ENCODE measurements at places on chromosomes 1 and 21. TPM values are rescaled to one million over a fixed set of nuclear protein-coding genes. Genes with fewer than 3 reads are reported as not detected.

The TAS1R1 gene
- not detected for total RNA-seq

The ZMYND12 gene
- total RNA-seq = 0.45 TPM

The SH2D1B gene
- total RNA-seq = not detected

The FCRL5 gene
- not detected for total RNA-seq

The PRAMEF1 gene
- total RNA-seq = not detected

The FCRL4 gene
- total RNA-seq = not detected

The OR2AJ1 gene
- not detected for total RNA-seq

The OR2M7 gene
- total RNA-seq = not detected

The CLCA2 gene
- not detected for total RNA-seq

The MTF2 gene
- total RNA-seq = 98.7 TPM

The ADGRL4 gene
- not detected for total RNA-seq

The YBX1 gene
- total RNA-seq = 1,058 TPM

The COL11A1 gene
- total RNA-seq = not detected

The KRTAP19-1 gene
- total RNA-seq = not detected

The KCNQ4 gene
- 1.5 TPM for total RNA-seq

The CYP2J2 gene
- total RNA-seq = 2.7 TPM

The KRTAP20-1 gene
- not detected for total RNA-seq

The ELAPOR1 gene
- total RNA-seq = 15.0 TPM

The OTUD3 gene
- total RNA-seq = 23.2 TPM

The RHOU gene
- 4.3 TPM for total RNA-seq

The TCHH gene
- total RNA-seq = 0.04 TPM

The CELA2B gene
- not detected for total RNA-seq

The CAPN2 gene
- total RNA-seq = 7.0 TPM

The COL8A2 gene
- total RNA-seq = 0.11 TPM

The SYCP1 gene
- total RNA-seq = not detected

The NRIP1 gene
- total RNA-seq = 11.3 TPM

The OPRD1 gene
- total RNA-seq = not detected

The NR1I3 gene
- total RNA-seq = not detected

The MACF1 gene
- 400 TPM for total RNA-seq

The PPIH gene
- total RNA-seq = 93.6 TPM

The GSTM3 gene
- total RNA-seq = 39.0 TPM

The RPL11 gene
- total RNA-seq = 1,417 TPM

The OR11L1 gene
- not detected for total RNA-seq

The CAPZB gene
- total RNA-seq = 404 TPM

The TDRD10 gene
- not detected for total RNA-seq

The TMEM69 gene
- 26.2 TPM for total RNA-seq

The TRIM58 gene
- not detected for total RNA-seq

The CD244 gene
- 0.36 TPM for total RNA-seq

The FBXO44 gene
- 27.3 TPM for total RNA-seq

The CD84 gene
- total RNA-seq = 14.9 TPM

The KCNJ15 gene
- 0.20 TPM for total RNA-seq

The RNF223 gene
- total RNA-seq = not detected

The XKR8 gene
- total RNA-seq = 4.6 TPM

The SELL gene
- total RNA-seq = 341 TPM

The DIRAS3 gene
- total RNA-seq = not detected

The AHDC1 gene
- 12.8 TPM for total RNA-seq

The KLF17 gene
- not detected for total RNA-seq

The C1orf74 gene
- 4.9 TPM for total RNA-seq

The GRHL3 gene
- not detected for total RNA-seq

The ACKR1 gene
- total RNA-seq = not detected

The ST6GALNAC5 gene
- not detected for total RNA-seq

The S100A7A gene
- not detected for total RNA-seq

The SH2D2A gene
- total RNA-seq = 215 TPM

The CR1L gene
- not detected for total RNA-seq

The OR6N1 gene
- not detected for total RNA-seq

The GPR25 gene
- not detected for total RNA-seq

The NRAS gene
- 52.3 TPM for total RNA-seq

The COP1 gene
- 43.6 TPM for total RNA-seq
